Activated B cell treated with CpG ODN at 0.5 μM for 24 hours (primary cell): ENCODE measurements at places on chromosomes 7 and 10. TPM values are rescaled to one million over a fixed set of nuclear protein-coding genes. Genes with fewer than 3 reads are reported as not detected.
A peak's percentile ranks its signal among the peaks of the same experiment; 100 is the strongest.

GRCh38 chr10:94125856-94126255, 132.1 kb downstream of the PLCE1 start:
- H3K4me1 ChIP-seq = no peaks in the 10 kb centered on the region
- no peak overlapping the region for H3K27ac ChIP-seq
- peaks cover 5% of the 10 kb centered on the region for H3K27me3 ChIP-seq
- no peak overlapping the region for H3K4me3 ChIP-seq
- DNase-seq = no peak
- H3K36me3 ChIP-seq = no peaks in the 10 kb centered on the region

- H3K27ac ChIP-seq = no peak overlapping the region
- no peaks in the 10 kb centered on the region for H3K36me3 ChIP-seq
- DNase-seq = no peak
- H3K4me1 ChIP-seq = no peaks in the 10 kb centered on the region
Measured at GRCh38 chr10:57699944-57700343, 567.8 kb downstream of the IPMK start.

- H3K36me3 ChIP-seq = no peaks in the 10 kb centered on the region
- no peaks in the 10 kb centered on the region for H3K27me3 ChIP-seq
- H3K4me3 ChIP-seq = no peak overlapping the region
- H3K4me1 ChIP-seq = no peaks in the 10 kb centered on the region
- no peak overlapping the region for H3K27ac ChIP-seq
- no peak for DNase-seq
Measured at GRCh38 chr10:116444527-116445142, 17.0 kb downstream of the PNLIPRP3 start.

ITGB8 gene
- 0.75 and 1.3 TPM in 2 replicates for total RNA-seq

DNA sequence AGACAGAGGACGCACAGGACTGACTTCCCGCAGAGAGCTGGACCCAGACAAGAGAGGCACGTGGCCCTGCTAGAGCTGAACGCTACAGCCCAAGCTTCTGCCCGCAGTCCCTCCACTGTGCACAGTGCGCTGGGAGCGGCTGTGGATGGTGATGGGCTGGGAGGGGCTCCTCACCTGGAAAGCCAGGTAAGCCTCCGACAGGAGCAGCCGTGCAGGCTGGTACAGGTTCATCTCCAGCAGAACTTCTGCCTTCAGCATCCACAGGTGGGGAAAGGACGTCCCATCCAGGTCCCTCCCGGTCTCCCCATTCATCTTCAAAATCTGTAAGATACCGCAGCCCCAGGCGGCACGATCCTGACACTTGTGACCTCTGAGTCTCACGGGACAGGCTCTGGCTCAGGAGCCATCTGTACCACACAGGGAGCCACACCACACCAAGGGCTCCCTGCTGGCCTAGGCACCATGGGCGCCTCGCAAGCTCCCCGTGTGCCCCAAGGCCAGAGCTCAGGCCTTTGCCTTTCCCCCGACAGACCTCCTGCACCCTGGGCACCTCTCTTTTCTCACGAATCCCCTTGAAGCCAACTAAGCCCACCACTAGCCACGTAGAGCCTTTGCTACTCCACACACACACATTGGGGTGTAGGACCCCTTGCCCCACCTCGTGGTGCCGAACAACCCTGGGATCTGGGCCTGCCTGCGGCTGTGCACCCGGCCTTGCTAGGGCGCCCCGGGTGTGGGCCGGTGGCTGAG, 76.3 kb downstream of the CFAP46 start:
- no peak overlapping the region for H3K27ac ChIP-seq
- no peak overlapping the region for H3K4me3 ChIP-seq
- H3K4me1 ChIP-seq = no peaks in the 10 kb centered on the region
- peak; percentile 11 for DNase-seq

DNA sequence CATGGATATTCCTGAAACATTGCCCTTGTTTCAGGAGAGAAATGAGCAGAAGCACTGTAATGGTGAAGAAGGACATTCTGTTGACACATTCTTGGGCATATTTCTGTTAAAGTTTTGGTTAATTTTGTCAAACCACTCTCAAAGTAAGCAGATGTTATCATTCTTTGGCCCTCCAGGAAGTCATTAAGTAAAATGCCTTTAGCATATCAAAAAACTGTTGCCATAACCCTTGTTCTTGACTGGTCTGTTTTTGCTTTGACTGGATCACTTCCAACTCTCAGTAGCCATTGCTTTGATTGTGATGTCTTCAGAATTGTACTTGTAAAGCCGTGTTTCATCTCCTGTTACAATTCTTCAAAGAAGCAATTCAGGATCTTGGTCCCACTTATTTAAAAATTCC, 404.3 kb upstream of the LRRTM3 start:
- no peak overlapping the region for H3K4me3 ChIP-seq
- H3K27ac ChIP-seq = no peak overlapping the region
- no peaks in the 10 kb centered on the region for H3K36me3 ChIP-seq

LEP gene
- total RNA-seq = not detected in 2 replicates

DNA sequence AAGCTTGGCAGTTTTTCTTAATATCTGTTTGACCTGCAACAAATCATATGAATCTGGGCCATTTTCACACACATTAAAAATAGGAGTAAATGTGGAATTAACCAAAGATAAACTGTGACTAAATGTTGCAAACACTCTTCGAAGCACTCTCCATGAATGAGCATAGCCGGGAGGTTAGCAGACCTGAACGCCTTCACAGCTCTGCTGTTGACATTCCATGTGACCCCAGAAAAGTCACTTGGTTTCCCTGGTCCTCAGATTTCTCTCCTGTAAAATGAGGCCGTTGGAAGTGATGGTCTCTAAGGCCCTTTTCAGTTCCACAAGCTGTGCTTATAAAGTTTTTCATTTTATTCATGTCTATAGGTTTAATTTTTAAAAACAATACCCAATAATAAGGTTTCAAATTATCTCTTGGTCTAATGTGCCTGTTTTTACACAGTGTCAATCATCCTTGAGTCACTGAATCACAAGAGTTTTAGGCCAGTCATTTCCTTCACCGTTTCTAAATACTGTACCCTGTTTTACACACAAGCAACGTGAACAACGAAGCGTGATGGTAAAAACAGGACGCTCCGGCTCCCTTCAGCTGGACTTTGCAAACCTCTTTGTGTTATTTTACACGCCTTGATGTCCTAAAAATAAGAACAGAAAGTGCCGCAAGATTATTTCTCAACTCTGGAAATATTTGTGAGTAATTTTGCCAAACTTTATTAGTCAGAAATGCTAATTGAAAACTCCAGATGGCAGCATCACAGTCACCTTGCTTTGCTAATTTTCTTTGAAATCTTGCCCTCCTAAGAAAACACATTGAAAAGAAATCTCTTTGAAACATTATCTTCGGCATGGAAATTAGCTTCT, 38.6 kb upstream of the MET start:
- H3K4me3 ChIP-seq = no peak overlapping the region
- peaks cover 26% of the 10 kb centered on the region for H3K4me1 ChIP-seq
- DNase-seq = no peak
- H3K27me3 ChIP-seq = no peaks in the 10 kb centered on the region
- no peaks in the 10 kb centered on the region for H3K36me3 ChIP-seq
- peak overlapping the region; percentile 73 for H3K27ac ChIP-seq

DNA sequence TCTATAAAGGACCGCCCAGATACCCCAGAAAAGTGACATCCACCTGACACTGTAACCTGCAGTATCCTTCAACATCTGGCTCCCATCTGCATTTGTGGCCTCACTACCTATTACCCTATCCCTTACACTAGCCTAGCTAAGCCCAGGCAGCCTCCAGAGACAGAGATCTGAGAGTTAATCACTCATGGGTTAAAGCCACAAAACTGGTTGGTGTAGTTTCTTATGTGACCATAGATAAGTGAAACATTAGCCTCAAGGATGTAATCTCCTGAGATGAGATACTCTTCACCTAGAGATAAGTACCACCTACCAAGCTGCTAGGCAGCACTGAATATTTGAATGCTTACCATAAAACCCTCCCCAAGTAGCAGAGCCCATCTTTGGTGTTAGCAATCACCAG, 35.4 kb downstream of the CTTNBP2 start:
- no peak for DNase-seq
- no peaks in the 10 kb centered on the region for H3K4me1 ChIP-seq
- no peak overlapping the region for H3K27ac ChIP-seq
- H3K4me3 ChIP-seq = no peak overlapping the region
- no peaks in the 10 kb centered on the region for H3K27me3 ChIP-seq

- no peaks in the 10 kb centered on the region for H3K36me3 ChIP-seq
- DNase-seq = no peak
- peaks cover 16% of the 10 kb centered on the region for H3K4me1 ChIP-seq
- H3K27ac ChIP-seq = no peak overlapping the region
Measured at GRCh38 chr10:48302515-48303476, 3.7 kb upstream of the MAPK8 start.

GRCh38 chr10:133124357-133125211, 35.4 kb upstream of the KNDC1 start:
- H3K4me1 ChIP-seq = no peaks in the 10 kb centered on the region
- peaks cover 7% of the 10 kb centered on the region for H3K27me3 ChIP-seq
- H3K4me3 ChIP-seq = no peak overlapping the region
- no peaks in the 10 kb centered on the region for H3K36me3 ChIP-seq

- no peak overlapping the region for H3K4me3 ChIP-seq
- no peaks in the 10 kb centered on the region for H3K27me3 ChIP-seq
- H3K4me1 ChIP-seq = no peaks in the 10 kb centered on the region
Measured at GRCh38 chr7:140714331-140715040, 18.0 kb downstream of the NDUFB2 start.

- no peak overlapping the region for H3K27ac ChIP-seq
- peaks cover 34% of the 10 kb centered on the region for H3K27me3 ChIP-seq
- DNase-seq = no peak
- H3K36me3 ChIP-seq = no peaks in the 10 kb centered on the region
- peaks cover 2% of the 10 kb centered on the region for H3K4me1 ChIP-seq
- no peak overlapping the region for H3K4me3 ChIP-seq
Measured at GRCh38 chr7:1372063-1372462, 87.2 kb downstream of the MICALL2 start.

DNA sequence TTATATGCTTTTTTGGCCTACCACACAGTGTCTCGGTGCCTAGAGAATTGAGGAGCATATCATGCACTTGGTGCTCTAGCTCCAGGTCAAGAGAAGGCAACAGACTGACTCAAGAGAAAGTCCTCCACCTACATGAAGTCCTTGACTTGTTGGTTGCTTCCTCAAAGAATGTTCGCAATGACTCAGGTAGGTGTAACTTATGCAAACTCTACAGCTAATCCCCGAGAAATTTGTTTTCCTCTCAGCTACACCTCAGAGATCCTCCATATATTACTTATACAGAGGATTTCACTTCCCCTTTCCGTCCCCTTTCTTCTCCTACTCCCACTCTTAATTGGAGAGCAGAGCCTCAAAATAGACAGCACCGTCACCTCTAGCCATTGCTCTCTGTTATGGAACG, 1013.1 kb downstream of the KCNMA1 start:
- H3K27me3 ChIP-seq = no peaks in the 10 kb centered on the region
- H3K27ac ChIP-seq = no peak overlapping the region
- no peak for DNase-seq
- peaks cover 4% of the 10 kb centered on the region for H3K4me1 ChIP-seq
- no peaks in the 10 kb centered on the region for H3K36me3 ChIP-seq

LRRD1 gene
- not detected in 2 replicates for total RNA-seq

PPP1R9A gene
- total RNA-seq = 1.3 and 1.5 TPM in 2 replicates
